ENCODE measurements at places on chromosomes 4 and X.

DNA sequence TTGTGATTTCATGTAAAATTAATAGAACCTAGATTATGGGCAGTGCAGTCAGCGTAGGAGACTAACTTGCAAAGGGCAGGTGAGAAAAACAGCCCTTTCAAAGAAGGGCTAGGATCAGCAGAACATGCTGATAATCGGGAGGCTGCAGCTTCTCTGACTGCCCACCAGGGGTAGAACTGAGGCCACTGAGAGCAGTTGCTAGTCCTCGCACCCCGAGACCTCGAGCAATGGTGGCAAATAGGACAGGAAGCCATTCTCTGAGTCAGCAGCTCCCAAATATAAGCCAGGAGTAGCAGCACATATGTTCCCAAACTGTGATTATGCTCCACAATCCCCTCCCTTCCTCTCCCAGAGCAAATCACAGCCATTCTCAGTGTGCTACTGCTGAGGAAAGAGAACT lies 186.5 kb downstream of the MSL3 start:
- no peak for DNase-seq

GRCh38 chrX:36198575-36198974 lies 279.0 kb downstream of the CFAP47 start:
- DNase-seq = no peak

DNA sequence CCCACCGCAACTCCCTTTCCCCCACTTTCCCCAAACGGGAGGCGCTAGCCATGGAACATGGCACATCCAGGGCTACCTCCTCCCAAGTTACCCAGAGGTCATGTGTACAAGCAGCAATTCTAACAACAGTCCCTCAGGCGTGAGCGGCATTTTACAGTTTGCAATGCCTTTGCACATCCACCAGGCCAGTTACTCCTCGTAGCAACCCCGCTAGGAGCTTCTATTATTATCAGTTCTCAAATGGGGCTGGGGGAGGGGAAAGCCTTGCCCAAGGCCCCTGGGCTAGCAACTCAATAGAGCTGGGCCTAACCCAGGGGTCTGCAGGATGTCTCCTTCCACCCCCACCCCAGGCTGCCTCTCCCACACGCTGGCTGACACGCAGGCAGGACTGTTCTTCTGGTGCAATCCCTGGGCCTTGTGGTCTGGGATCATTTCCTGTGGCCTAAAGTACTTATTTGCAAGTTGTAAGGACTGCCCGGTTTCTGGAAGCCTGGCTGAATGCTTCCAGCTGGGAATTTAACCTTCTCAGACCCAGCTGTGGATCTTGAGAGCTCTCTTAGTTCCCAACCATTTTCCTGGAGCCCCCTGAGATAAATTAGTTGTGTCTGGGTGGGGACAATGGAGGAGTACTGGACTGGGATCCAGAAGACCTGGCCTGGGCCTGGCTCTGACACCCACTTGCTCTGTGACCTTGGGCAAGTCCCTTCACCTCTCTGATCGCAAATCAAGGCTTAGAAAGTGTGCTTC lies 27.7 kb downstream of the PJA1 start:
- no peak for DNase-seq

DNA sequence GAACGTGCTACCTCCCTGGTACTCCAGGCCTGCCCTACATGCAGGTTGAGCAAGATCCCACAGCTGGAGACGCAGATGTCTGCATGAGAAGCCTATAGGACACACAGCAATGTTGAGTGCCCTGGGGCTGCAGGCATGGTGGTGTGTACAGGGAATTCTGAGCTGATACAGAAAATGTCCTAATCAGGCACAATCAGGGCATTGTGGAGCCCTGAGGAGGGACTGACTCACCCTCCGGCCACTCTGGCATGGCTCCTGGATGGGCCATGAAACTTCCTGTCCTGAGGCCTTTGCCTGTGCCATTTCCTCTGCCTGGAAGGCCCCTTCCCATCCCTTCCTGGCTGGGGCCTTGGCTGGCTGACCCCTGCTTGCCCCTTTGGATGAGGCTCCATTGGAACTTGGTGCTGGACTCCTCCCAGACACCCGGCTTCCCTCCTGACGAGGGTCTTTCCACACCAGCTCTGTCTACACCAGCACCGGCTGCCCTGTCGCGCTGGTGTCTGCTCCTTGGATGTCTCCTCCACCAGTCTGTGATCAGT lies 16.7 kb upstream of the AFAP1 start:
- DNase-seq = no peak

GRCh38 chrX:123971982-123972381 lies 10.5 kb downstream of the STAG2 start:
- no peak for DNase-seq

- DNase-seq = no peak
Observed at GRCh38 chr4:3879681-3880614, 113.8 kb downstream of the ADRA2C start.

- no peak for DNase-seq
Observed at GRCh38 chr4:113584407-113585150, 177.0 kb downstream of the CAMK2D start.
